Skin of body (tissue), 3 donors: ENCODE measurements at places on chromosomes 2 and 18. TPM values are rescaled to one million over a fixed set of nuclear protein-coding genes. Genes with fewer than 3 reads are reported as not detected.

- no peak for DNase-seq
These were observed 59.9 kb upstream of the STPG4 start for GRCh38 chr2:47214990-47215389.

DNA sequence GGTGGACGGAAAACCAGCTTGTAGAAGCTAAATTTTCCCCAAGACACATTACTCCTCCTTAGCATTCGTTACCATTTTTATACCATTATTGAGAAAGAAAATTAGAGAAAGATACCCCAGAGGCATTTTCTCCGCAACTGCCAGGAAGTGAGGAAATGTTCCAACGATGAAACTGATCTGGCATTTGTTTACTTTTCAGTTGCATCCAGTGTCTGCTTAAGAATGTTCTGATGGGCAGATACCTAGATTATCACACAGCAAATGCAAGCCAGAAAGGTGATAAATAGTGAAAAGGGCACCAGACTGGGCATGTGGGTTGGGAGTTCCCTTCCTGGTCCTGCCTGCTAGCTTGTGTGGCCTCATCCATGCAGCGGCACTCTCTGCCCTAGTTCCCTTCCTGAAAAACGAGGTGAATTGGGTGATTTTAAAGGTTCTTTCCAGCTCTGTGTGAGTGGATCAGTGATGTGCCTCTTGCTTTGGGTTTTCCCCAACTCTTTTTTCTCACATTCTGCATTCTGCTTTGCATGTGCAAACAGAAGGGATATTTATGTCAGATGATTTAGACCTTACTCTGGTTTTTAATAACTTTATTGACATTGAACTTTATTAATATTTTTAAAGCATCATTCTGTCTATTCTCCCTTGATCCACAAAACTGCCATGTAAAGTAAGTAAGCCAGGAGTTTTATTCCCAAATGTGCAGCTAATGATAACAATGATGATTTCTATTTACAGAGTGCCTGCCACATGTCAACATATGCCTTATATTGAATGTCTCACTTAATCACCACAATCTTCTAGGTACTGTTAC, 139.6 kb downstream of the INSIG2 start:
- no peak for DNase-seq

DNA sequence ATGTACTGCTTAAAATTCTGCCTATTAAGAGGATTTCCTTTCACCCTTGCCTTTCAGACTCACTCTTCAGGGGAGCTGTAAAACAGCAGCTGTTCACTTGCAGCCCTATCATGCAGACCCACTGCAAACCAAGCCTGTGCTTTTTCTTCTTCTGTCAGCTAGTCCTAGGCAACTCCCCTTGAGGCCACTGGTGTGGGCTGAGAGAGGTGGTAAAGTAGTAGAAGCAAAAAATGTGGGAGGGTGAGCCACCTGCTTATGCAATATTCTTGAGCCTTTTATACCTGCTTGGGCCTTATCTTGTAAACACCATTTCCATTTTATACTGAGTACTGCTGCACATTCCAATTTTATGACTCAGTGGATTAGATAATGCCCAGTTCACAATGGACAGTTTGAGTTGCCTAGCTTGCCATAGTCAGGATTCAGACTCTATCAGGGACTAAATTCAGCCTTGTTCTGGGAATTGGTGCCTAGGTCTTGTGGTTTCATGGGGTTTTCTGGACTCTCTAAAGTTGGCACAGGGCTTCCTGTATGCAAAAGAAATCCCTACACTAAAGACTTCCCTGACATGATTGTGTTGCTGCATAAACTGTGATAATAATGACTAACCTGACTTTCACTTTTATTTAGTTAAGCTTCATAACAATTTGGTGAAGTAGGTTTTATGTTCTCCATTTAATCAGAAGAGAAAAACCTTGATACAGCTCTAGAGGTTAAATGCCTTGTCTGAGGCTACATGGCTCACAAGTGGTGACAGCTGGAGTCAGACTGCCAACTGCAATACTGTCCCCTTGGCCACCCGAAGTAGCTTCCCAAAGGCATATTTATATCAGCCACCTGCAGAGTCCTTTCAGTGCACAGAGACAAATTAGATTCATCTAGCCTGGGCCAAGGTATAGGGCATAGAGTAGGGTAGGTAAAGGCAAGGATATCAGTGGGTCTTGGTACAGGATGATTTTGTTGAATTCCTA, 47.4 kb upstream of the KDM3A start:
- no peak for DNase-seq

GRCh38 chr2:53701221-53701620, 66.4 kb upstream of the CHAC2 start:
- no peak for DNase-seq

Gene GALNT5
- total RNA-seq, result 8.3 TPM

Gene COLEC11
- not detected for total RNA-seq
